ELF-1 (cell line): ENCODE measurements at places on chromosomes 6 and 20.

GRCh38 chr6:16855460-16855859 lies 94.2 kb upstream of the ATXN1 start:
- no peak for DNase-seq

GRCh38 chr6:3311826-3312225 lies 53.1 kb downstream of the PSMG4 start:
- no peak for DNase-seq

DNA sequence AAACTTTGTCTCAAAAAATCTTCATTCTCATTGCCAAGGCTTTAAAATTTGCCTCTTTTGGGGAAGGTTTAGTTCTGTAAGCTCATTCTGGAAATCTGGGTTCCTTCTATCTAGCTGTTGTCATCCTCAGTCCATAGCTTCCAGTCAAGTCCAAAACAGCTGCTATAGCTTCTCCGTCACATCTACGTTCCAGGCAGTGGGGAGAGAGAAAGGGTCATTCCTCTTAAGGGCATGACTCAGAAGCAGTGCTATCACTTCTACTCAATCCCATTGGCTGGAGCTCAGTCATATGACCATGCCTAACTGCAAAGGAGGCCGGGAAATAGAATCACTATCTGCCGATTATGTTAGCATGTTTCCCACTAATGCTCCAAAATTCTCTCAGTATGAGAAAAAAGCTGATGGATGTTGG lies 141.4 kb upstream of the PTPN1 start:
- no peak for DNase-seq

DNA sequence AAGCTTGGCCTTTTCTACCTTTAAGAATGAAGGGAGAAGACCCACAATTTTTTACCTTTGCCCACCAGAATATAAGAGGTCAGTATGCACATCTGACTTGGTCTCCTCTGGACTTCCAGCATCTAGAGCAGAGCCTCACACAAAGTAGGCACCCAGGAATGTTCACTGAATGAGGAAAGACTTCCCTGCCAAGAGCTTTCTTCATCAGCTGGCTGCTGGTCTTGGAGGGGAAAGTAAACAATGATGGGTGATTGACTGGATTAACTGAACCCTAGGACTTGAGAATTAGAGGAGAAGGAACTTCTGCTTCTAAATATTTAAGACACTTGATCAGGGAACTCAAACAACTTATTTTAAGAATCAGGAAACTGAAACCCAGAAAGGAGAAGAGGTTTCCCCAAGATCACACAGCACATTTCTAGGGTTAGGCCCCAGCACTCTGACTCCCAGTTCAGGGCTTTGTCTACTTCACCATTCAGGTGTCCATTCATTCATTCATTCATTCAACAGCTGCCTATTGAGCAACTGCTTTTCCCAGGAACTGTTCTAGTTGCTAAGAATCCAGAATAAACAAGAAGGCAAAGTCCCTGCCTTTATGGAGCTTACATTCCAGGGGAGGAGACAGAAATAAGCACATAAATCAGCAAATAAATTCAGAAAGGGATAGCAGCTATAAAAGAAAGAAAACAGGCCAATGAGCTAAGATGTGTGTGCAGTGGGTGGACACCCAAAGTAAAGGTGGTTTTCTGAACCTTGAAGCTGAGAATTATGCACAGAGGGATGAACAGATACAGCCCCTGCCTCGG lies 216.9 kb upstream of the LRFN2 start:
- DNase-seq, result no peak

DNA sequence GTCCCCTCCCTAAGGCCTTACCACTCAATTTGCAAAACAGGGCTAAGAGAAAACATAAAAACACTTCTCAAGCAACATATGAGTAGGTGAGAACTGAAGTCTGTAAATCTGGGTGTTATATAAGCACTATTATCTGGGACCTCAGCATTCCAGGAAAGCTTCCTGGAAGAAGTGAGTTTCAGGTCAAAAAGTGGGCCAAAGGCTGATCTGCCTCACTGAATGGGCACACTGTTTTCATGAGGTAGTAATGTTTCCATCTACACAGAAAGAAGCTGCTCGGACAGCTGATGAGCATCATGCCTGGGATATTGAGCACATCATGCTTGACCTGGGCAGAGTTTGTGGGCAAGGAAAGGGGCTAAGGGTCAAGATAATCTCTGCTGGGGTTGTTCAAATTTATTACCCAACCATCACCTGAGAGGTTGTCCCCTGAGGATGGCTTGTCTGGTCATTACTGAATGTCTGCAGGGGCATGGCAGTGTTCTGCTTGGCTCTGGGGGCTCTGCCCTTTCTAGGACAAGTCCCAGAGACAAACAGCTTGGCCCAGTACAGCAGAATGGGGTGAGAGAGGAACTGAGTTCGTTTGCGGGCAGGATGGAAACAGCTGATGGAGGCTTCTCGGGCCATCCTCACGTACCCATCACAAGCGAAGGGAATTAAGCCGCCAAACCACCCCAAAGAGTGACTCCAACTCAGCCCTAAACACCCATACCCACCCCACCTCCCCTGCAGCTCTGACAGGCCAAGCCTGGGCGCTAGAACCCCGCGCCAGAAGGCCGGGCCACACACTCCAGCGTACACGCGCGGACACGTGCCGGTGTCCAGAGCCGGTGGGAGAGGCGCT lies 1.2 kb upstream of the SYNJ2 start:
- DNase-seq, result no peak

- peak; percentile 63 for DNase-seq
These were observed at the start of gene TAPBP for GRCh38 chr6:33313709-33314514. Gene TAPBP, minus strand, starts transcription at chr6:33314078. Its CDS starts 37 bp downstream, at chr6:33314041.

- DNase-seq, result no peak
These were observed 56.6 kb upstream of the SAMHD1 start for GRCh38 chr20:37007898-37008649.

DNA sequence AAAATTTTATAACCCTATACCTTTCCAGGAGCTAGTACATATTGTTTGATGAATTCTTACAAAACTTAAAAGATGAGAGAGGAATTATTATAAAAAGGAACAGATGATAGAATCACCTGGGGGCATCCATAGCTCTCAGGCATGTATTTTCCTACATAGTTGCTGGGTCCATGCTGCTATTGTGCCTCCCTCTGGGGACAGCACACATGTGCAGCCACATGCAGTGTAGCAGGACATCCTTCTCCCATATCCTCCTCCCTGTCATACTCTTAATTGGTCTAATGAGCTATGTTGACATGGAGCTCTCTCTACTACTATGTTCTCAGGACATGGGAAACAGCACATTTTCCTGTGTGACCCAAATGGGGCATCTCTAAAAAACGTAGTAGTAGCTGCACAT lies 898.2 kb upstream of the MAP3K7 start:
- DNase-seq, result no peak
